Esophagus squamous epithelium (tissue), 5 donors: ENCODE measurements at places on chromosomes 7 and 10.

DNA sequence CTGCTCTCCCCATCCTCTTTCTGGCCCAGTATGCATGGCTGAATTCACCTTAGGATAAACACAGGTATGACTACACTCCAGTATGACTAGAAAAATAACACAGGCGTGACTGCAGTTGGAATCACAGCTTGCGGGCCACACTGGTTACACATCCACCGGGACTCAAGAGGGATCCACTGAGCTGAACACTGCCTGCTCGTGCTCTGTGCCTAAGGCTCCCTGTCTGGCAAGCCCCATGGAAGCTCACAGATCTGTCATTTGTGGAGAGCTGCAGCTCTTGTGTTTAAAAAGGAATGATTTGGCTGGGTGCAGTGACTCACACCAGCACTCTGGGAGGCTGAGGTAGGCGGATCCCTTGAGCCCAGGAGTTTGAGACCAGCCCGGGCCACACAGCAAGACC is 26.8 kb downstream of the VOPP1 start:
- DNase-seq, result no peak

GRCh38 chr10:22805304-22805703 is 90.9 kb upstream of the PIP4K2A start:
- no peak for DNase-seq

GRCh38 chr10:91788527-91788926 is 9.7 kb upstream of the TNKS2 start:
- DNase-seq, result no peak

- no peak for DNase-seq
Measured at GRCh38 chr7:8615019-8615418, 181.6 kb downstream of the NXPH1 start.

- DNase-seq, result no peak
Measured at GRCh38 chr10:15748126-15748525, 28.4 kb upstream of the ITGA8 start.

GRCh38 chr7:37068038-37068437 is 343.7 kb upstream of the AOAH start:
- no peak for DNase-seq

DNA sequence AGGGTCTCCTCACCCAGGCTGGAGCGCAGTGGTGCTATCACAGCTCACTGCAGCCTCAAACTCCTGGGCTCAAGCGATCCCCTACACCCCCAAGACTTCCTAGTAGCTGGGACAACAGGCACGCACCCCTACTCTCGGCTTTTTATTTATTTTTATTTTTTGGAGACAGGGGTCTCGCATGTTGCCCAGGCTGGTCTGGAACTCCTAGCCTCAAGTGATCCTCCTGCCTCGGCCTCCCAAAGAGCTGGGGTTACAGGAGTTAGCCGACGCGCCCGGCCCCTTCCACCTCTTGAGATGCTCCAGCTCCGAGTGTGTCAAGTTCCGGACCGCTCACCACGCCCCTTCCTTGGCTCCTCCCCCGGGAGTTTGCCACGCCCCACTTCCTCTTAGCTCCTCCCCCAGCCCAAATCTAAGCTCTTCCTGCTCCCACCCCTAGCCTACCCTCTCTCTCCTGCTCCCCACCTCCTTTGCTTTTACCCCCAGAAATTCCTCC is 6.3 kb downstream of the NAT16 start:
- no peak for DNase-seq

- DNase-seq, result no peak
Measured at GRCh38 chr7:158192956-158193355, 394.7 kb downstream of the PTPRN2 start.

DNA sequence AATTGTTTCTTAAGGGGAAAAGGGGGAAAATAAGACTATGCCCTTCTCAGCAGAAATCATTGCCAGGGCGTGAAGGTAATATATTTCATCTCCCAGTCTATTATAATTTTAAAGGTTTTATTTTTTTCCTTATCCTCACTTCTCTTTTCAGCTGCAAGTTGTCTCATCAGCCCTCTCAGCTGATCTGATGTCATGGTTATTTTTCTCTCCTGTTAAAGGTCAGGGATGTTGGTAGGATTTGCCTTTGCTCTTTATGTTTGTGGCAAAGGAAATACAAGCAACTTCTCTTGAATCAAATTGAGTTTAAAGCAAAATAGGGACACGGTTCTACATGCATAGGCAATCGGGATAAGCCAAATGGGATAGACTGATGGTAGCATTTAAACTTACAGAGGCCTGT is 946.9 kb downstream of the SORCS1 start:
- no peak for DNase-seq

DNA sequence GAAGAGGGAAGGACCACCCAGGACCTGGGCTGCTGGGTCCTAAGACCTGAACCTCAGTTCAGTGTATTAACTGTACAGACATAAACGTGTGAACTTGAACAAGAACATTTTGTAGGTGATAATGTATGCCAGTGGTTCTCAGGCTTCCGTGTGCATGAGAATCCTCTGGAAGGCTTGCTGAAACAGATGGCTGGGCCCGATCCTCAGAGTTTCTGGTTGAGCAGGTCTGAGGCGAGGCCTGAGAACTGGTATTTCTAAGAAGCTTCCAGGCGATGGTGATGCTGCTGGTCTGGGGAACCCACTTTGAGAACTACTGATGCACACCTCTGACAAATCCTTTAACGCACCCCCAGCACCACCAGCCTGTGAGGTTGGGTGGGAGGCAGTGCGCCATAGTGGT is 70.4 kb downstream of the CDH23 start:
- DNase-seq, result no peak

DNA sequence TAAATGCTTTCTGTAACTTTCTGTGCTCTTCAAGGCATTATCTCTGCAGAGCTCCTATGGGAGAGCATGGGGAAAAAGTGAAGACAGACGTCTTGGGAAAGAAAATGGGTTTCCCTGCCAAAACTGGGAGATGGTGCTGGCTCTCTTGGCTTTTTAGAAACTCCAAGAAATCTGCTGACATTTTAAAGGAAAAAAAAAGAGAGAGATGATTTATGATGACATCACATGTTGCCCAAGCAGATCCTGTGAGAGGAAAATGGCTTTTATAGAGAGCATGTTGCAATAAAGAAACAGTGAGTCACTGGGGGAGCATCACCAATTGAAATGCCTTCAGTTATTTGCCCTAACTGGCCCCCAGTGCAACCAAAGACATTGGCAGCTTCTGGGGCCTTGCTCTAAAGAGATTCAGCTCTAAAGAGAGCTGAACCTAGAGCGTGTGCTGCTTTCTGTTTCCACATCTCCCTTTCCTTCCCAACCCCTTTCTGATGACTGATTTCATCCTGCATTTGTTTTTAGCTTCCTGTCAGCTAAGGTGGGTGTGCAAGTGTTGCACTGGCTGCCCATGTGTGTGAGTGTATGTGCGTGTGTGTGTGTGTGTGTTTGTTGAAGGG is 37.7 kb downstream of the LRMDA start:
- DNase-seq, result no peak

DNA sequence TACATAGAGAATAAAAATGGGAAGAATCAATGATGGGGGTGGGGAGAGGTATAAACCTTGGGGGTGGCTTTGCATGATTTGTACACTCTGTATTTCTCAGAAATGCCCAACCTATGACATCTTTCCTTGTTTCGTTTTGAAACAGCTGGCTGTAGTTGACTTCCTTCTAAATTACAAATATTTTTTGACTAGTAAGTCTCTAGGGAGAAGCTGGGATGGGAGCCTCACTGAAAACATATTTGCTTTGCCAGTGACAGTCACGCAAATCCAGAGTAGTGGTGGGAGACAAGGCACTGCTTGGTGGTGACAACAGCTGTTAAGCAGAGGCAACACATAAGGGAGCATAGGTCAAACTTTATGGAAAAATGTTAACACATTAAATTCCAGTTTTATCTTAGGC is 440.5 kb downstream of the SEMA3D start:
- no peak for DNase-seq

GRCh38 chr7:118312966-118313365 is 88.5 kb downstream of the ANKRD7 start:
- no peak for DNase-seq

DNA sequence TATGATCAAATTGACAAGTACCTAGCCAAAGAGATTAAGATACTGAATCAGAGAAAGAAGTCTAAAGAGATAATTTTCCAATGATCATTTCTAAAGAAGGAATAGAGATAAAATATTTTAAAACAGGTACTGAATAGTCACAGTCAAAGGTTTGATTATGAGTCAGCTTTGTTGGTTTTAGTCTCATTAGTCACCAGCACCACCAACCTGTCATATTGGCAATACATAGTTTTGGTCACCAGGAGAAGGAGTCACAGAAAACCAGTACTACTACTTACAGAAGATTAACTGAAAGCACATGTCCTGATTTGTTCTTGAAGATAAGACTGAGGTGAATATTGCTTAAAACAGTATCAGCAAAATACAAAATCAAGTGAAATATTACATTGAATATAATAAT is 34.6 kb downstream of the ZEB1 start:
- DNase-seq, result no peak

- no peak for DNase-seq
Measured at GRCh38 chr7:51224811-51225595, 91.6 kb downstream of the COBL start.

DNA sequence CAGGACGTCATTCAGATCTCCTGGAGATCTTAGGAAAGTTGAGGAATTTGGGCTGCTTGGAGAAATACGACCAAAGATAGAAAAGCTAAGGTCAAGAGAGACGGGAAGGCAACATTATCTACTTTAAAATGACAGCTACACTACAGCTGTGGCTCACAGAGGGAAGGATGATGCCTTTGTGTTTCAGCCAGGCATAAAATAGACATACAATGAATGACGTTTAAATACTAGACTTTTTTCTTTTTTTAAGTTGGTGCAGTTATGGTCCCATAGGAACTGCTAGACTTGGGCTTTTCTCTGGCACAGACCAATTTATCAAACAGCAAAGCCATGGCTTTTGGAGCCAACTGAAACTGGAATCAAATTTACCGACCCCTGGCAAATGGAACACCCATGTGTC is 164.8 kb downstream of the MAGI2 start:
- no peak for DNase-seq

DNA sequence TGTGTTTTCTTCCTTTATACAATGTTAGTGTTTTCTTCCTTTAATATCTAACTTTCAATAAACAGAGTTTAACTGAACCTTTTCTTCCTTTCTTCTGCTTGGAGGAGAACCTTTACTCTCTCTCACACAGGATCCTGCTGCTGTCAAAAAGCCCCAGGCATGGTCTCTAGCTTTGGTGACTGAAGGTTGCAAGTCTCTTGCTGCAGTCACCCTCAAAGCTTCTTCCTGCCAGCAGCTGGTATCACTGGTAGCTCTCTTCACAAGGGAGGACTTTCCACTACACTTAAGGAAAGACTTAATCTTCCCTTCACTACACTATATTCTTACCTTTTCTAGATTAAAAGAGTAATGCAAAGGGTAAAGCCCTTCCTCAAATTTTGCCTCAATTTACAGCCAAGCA is 153.4 kb downstream of the SGMS1 start:
- no peak for DNase-seq

DNA sequence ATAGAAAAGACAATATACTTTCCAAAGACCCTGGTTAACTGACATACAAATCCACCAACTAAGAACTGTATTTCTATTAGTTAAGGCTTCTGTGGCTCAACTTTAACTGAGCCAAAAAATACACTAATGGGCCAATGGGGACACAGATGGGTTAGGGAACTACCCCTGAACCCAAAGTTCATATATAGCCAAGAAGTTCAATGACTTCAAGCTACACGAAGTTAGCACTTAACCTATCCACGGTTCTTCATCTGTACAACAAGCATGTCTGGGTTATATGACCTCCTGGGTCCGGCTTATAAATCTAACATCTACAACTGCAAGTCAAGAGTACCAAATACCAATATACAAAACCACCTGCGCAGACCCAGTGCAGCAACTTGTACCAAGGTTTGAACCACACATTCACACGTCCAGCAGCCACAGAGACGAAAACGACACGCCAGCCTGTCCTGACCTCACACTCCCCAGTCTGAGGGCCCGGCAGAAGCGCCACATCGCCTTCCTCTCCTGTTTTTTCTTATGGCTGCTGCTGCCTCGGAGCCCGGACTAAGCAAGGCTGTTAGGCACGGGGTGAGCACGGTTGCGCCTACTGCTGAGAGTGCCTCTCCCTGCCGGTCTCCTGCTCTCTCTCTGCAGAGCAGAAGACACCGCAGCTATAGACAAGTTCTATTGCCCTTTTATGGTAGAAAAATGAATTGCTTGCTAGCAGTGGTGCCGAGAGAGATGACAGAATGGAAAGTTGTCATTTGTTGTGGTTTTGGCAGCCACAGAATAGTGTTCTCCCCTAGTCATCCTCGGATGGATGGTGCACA is 86.3 kb downstream of the RNF216 start:
- DNase-seq, result no peak

- DNase-seq, result no peak
Measured at GRCh38 chr10:69426376-69426727, 9.6 kb upstream of the TACR2 start.

DNA sequence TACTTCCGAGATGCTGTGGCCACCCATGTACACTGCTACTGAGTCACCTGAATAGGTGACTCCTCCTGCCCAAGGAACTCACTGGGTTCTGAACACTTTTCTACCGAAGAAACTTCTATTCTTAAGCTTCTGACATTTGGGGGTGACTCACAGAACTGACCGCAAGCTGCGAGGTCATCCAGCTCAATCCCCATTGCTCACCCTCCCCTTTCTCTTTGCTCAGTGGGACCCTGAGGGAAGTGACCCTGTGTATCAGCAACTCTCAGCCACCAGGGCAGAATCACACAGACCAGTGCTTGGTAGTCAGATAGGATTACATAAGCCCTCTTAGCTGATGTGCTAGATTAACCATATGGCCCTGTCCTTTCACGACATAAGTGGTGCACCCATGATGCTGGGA is 46.3 kb downstream of the INSYN2A start:
- no peak for DNase-seq

- no peak for DNase-seq
Measured at GRCh38 chr7:50674896-50675835, 107.5 kb downstream of the GRB10 start.

- no peak for DNase-seq
Measured at GRCh38 chr7:120170834-120171233, 102.1 kb upstream of the KCND2 start.

DNA sequence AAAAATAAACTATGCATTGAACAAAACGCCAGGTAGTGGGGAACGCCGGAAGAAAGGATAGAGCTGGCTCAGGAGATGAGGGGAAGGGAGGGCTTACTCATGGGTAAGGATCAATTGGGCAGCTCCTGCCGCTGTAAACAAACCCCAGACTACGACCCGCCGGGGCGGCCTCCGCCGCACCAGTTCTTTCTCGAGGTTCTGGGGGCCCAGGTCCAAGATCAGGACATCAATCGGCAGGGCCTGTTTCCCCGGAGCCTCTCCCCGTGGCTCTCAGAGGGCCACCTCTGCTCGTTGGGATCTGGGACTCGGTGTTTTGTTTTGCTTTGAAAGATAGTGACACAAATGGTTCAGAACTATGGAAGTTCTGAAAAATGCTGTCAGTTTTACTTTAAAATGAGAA is 140.4 kb downstream of the ELFN1 start:
- no peak for DNase-seq
